ENCODE measurements at places on chromosomes 6 and 20.

GRCh38 chr20:13140775-13141174 lies 80.3 kb upstream of the ISM1 start:
- no peak for DNase-seq

GRCh38 chr20:8361006-8361652 lies 229.1 kb downstream of the PLCB1 start:
- DNase-seq, result no peak

- no peak for DNase-seq
Observed at GRCh38 chr20:5524896-5525295, 208.1 kb upstream of the PROKR2 start.

- DNase-seq, result peak; percentile 47
Observed at GRCh38 chr20:37901654-37902503, 1.0 kb upstream of the VSTM2L start.

DNA sequence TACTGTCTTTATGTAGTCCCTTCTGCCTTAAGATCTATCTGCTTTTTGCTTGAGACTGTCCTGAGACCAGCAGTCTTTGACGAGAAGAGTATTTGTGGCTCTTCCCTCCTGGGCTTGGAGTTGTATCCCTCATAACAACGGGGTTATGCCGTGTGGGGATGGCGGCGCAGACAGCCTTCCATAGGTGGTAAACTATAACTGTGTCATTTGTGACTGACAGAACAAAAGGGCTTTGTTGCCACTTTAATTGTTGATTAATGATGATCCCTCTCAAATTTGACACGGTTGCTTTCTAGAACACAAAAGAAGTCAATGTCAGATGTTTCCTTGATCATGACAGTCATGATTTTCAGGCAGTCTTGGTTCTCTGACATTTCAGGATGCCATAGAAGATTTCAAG lies 196.6 kb downstream of the JARID2 start:
- no peak for DNase-seq

GRCh38 chr6:44940367-44940766 lies 387.8 kb upstream of the RUNX2 start:
- no peak for DNase-seq

DNA sequence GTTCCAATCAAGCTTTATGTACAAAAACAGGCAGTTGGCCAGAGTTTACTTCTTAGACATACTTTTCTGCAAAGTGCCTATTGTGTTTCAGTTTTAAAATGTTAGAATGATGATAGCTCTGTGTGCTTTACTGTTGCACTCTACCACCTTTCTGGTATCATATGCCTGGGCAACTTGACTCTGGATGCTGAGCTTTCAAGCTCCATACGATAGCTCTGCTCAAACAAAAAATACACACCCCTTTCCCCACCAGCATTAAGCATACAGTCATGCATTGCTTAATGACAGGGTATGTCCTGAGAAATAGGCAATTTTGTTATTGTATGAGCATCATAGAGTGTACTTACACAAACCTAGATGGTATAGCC lies 123.1 kb downstream of the RCAN2 start:
- DNase-seq, result no peak

GRCh38 chr20:31608251-31608945 lies 3.3 kb downstream of the ID1 start:
- no peak for DNase-seq

GRCh38 chr20:38658879-38659596 lies 57.4 kb downstream of the ARHGAP40 start:
- DNase-seq, result peak; percentile 46

GRCh38 chr20:1005452-1006027 lies 3.4 kb upstream of the RSPO4 start:
- DNase-seq, result peak; percentile 4

GRCh38 chr6:108464418-108465097 lies 96.2 kb upstream of the FOXO3 start:
- DNase-seq, result no peak

DNA sequence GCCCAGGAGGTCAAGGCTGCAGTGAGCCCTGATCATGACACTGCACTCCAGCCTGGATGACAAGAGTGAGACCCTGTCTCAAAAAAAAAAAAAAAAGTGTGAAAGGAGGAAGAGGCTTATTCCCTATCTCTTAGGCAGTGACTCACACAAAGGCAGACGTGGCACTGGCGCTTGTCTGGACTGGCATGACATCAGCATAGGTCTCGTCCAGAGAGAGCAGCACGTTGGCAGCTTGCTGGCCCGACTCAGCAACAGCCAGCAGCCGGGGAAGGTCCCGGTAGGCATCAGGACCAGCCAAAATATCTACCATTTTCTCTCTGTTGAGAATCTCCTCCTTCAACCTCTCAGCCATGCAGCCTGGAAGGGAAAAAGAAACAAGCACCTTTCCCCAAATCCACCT lies 14.1 kb downstream of the CDK5RAP1 start:
- no peak for DNase-seq

DNA sequence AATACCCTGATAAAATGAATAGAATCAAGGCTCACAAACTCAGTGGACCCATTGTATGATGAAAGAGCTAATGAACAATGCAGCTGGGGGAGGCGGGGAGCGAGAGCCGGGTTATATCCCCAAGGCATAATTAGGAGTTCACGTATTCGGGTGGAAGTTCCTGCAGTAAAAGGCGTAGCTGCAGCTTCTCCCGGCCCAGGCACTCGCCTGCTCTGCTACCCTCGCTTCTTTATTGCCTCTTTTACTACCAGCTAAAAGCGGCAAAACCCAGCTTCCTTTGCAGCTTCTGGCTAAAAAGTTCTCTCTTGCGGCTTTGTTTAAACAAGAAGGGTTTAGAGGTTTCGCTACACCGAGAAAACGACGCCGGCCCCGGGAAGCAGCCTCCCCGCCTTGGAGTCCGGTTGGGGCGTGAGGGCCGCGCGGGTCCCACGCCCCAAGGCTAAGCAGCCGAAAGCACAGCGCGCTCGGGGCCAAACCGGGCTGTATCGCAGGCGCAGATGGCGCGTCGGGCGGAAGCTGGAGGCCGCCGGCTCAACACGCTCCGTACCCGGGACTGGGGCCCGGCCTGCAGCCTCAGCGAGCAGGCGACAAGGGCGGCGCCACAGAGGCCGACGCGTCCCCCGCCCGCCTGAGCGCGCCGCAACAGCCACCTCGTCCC lies 1.6 kb downstream of the ZBTB2 start:
- DNase-seq, result no peak

GRCh38 chr6:79467716-79468115 lies 69.5 kb downstream of the LCA5 start:
- peak; percentile 3 for DNase-seq
